GM06990 (cell line): ENCODE measurements at places on chromosomes 1 and 21.

DNA sequence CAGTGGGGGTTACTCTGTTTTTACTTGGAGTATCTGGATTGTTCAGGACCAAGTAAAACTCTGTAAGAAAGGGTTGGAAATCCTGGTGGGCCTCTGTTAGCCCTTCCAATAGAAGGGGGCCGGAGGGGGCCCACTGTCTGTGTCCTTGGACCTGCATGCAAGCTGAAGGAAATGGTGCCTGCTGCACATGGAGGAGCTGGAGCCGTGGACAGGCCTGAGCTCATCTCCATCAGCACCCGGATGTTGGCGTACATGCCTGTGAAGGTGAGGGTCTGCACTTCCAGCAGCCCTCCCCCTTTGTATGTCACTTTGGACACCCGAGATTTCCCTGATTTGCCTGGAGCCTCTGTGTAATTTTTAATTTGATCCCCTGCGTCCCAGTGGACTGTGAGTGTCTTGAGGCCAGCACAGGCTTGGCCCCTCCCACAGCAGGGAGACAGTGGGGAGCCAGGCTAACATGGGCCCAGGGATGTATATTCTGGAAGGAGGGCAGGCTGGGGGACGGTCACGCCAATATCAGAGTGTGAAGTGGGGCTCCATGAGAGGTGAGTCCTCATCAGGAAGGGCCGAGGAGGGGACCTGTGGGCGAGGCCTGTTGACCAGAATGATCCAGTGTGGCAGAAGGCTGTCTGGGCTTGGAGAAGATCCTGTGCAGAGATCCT lies 16.8 kb downstream of the GALNT2 start:
- no peak for DNase-seq

- no peak for DNase-seq
Observed at GRCh38 chr1:30695439-30695841, 27.9 kb downstream of the MATN1 start.

- DNase-seq = no peak
Observed at GRCh38 chr1:64664299-64664698, 80.6 kb upstream of the RAVER2 start.

- DNase-seq = no peak
Observed at GRCh38 chr1:239574112-239574511, 187.7 kb downstream of the CHRM3 start.

DNA sequence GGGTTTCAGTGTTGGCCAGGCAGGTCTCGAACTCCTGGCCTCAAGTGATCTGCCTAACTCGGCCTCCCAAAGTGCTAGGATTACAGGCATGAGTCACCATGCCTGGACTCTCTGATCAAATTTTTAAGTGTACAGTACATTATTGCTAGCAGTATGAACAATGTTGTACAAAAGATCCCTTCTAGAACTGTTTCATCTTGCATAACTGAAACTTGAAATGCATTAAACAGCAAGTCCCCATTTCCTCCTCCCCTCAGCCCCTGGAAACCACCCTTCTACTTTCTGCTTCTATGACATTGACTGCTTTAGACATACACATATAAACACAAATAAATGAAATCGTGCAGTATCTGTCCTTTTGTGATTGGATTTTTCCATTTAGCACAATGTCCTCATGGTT lies 463.4 kb downstream of the PTPRC start:
- peak; percentile 37 for DNase-seq

DNA sequence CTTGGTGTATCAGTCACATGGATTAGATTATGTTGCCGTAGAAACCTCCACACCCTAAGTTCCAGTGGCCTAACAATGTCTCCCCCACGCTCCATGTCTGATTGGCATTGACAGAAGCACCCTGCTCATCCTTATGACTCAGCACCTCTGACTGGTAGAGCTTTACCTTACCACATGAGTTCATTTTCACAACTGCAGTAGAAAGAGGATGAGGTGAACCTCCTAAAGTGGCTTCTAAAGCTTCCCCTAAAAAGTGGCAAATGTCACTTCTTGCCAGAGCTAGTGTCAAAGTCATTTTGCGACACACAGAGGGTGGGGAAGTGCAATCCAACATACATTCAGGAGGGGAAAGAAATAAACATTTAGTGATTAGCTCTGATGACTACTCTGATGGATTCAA lies 30.6 kb upstream of the LYPD8 start:
- DNase-seq = no peak

DNA sequence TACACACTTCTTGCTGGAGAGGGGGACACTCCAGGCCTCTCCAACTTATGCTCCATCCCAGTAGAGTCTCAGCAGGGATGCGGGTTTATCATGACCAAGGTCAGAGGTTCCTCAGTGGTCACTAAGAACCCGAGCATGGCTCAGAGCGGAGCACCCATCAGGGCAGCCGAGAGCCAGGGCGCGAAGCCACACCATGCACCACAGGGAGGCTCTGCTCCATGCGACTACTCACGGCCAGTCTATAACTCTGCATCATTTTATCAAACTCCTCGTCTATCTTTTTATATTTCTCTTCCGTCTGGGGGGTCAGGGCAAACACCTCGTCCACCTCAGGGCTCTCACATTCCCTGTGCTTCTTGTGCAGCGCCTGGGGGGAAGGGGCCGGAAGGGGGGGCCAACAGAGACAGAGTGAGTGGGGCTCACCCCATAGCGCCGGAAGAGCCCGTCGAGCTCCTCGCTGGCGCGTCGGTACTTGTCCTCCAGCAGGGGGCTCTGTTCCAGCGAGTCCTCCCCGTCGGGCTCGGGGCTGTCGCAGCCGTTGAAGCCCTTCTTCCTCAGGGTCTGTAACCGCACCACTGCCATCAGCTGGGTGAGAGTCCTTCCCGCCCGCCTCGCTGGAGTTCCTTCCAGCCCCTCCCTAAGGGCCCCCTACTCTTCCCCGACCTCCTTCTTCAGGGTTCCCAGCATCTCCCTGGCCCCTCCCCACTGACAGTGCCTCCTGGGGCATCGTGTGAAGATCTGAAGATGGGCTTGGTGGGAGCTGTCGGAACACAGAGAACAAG lies 20.0 kb downstream of the MEF2D start:
- DNase-seq = peak; percentile 76

DNA sequence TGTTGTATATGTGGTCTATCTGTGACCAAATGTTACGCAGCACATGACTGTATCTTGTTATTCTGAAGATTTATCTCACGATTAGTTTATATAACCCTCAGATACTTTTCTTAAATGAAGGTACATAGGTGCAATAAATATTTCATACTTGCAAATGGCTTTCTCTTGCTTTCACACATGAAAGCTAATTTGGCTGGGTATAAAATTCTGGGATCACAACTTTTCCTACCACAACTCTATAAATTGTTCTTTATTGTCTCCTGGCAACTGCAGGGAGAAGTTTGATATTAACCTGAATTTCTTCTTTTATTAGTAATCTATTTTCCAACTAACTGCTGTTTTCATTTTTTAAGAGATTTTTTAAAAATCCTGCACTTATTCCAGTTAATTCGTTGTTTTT lies 58.9 kb downstream of the KCNK2 start:
- no peak for DNase-seq

DNA sequence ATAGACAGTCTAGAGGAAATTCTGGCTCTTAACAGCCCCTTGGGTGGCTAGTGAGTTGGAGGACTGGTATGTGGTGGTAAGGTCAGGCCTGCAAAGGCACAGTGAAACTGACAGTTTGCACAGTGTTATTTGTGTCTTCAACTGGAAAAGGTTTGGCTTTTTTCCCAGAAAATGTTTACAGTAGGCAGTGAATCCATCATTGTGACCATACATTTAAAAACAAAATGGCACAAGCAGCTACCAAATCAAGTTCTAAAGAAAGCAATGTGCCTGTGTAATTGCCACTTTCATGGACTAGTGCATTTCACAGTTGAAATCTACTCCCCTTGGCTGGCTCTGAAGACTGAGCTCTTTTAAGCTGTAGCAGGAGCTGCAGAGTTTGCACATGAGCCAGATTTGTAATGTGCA lies 24.8 kb downstream of the ATPAF1 start:
- no peak for DNase-seq

- no peak for DNase-seq
Observed at GRCh38 chr1:119431836-119432235, 16.9 kb downstream of the HSD3B2 start.

GRCh38 chr1:155086128-155086741 lies 7.6 kb downstream of the EFNA3 start:
- peak; percentile 87 for DNase-seq

- no peak for DNase-seq
Observed at GRCh38 chr1:150346316-150346715, 17.6 kb upstream of the RPRD2 start.
